ENCODE measurements at places on chromosomes 2 and 18. TPM values are rescaled to one million over a fixed set of nuclear protein-coding genes. Genes with fewer than 3 reads are reported as not detected.

The ADAM23 gene
- 1.8 TPM for total RNA-seq

The TEX44 gene
- total RNA-seq = not detected

GRCh38 chr2:10932345-10933151 is 20.8 kb downstream of the KCNF1 start:
- DNase-seq = no peak
- no peaks in the 10 kb centered on the region for H3K4me1 ChIP-seq
- no peak overlapping the region for H3K4me3 ChIP-seq
- peaks cover 33% of the 10 kb centered on the region for H3K27me3 ChIP-seq
- H3K27ac ChIP-seq = no peak overlapping the region
- no peaks in the 10 kb centered on the region for H3K36me3 ChIP-seq

- no peaks in the 10 kb centered on the region for H3K36me3 ChIP-seq
- DNase-seq = no peak
- no peaks in the 10 kb centered on the region for H3K27me3 ChIP-seq
- no peaks in the 10 kb centered on the region for H3K4me1 ChIP-seq
- H3K4me3 ChIP-seq = no peak overlapping the region
Measured at GRCh38 chr18:56256659-56257058, 381.7 kb downstream of the TXNL1 start.

DNA sequence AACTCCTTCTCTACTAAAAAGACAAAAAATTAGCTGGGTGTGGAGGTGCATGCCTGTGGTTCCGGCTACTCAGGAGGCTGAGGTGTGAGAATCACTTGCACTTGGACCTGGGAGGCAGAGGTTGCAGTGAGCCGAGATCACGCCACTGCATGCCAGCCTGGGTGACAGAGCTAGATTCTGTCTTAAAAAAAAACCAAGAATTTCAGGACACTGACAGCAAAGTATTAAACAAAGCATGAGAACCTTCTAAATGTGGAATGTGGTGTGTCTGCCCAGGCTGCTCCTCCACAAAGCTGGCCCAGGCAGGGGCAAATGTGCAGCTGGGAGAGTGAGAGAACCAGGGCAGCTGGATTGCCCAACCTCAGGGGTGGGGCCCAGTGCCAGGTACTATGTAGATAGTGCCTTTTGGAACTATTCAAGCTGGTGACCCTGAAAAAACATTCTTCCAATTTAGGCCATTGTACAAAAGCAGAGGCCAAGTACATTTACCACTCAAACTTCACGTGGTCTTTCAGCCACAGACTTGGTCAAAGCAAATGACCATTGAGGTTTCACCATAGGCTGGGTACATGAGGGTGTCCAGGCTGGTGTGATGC is 6.7 kb upstream of the UGT1A5 start:
- H3K4me3 ChIP-seq = no peak overlapping the region
- peak overlapping the region; percentile 60 for H3K27ac ChIP-seq
- peaks cover 28% of the 10 kb centered on the region for H3K4me1 ChIP-seq
- no peak for DNase-seq

DNA sequence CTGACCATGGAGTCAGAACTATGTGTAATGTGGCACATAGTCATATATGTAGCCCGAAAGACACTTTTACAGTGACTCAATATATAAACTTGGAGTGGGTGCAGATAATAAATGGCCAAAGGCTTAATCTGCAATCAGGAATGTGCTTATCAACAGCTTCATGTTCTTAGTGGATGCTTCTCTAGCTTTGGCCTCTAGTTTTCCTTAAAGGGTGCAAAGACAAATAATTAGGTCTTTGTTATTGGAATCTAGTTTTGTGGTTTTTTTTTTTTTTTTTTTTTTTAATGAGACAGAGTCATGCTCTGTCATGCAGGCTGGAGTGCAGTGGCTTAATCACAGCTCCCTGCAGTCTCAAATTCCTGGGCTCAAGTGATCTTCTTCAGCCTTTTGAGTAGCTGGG is 625.6 kb downstream of the EPHA4 start:
- no peaks in the 10 kb centered on the region for H3K27me3 ChIP-seq
- no peak overlapping the region for H3K4me3 ChIP-seq
- no peaks in the 10 kb centered on the region for H3K4me1 ChIP-seq
- no peaks in the 10 kb centered on the region for H3K36me3 ChIP-seq
- no peak overlapping the region for H3K27ac ChIP-seq

GRCh38 chr18:75365837-75366236 is 61.7 kb downstream of the SMIM21 start:
- DNase-seq = no peak
- no peaks in the 10 kb centered on the region for H3K36me3 ChIP-seq
- H3K4me1 ChIP-seq = no peaks in the 10 kb centered on the region

GRCh38 chr18:43917520-43917919 is 640.2 kb upstream of the SYT4 start:
- H3K4me3 ChIP-seq = no peak overlapping the region
- DNase-seq = no peak
- no peaks in the 10 kb centered on the region for H3K4me1 ChIP-seq
- H3K27ac ChIP-seq = no peak overlapping the region

The ZNF385B gene
- total RNA-seq = 3.6 TPM

DNA sequence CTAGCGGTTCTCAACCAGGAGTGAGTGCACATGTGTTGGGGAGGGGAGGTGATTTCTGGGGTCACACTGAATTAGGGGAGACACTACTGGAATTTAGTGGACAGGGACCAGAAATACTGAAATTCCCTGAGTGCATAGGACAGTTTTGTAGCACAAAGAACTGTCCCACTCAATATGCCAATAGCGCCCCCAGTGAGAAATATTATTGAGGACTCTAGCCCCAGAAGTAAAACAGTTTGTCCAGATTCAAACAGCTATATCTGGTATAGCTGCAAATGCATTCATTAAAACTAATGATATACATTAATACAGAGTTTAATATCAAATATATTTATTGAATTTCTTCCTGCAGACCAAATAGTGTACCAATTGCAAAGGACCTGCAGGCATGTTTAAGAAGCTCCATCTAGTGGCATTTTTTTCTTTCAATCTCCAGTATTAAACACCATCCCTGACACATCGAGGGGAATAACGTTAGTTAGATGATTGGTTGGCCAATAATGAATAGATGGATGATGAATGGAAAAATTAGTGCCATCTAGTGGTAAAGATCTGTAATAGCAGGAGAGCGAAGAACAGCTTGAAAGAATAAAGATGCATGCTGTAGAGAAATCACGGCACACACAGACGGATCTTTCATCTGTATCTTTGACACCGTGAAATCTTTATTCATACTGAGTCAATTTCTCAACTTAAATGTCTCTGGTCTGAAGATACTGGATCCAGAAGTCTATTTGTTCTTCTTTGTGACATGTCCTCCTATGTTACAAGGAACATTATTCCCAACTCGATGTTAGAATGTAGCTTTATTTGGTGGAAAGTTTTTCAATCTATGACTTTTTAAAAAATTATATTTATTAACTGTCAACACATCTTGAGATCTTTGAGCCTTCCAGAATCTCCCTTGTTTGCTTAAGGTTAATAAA is 62.5 kb downstream of the DHRS9 start:
- no peak for DNase-seq
- H3K4me3 ChIP-seq = no peak overlapping the region
- no peaks in the 10 kb centered on the region for H3K36me3 ChIP-seq

The EMX1 gene
- not detected for total RNA-seq

DNA sequence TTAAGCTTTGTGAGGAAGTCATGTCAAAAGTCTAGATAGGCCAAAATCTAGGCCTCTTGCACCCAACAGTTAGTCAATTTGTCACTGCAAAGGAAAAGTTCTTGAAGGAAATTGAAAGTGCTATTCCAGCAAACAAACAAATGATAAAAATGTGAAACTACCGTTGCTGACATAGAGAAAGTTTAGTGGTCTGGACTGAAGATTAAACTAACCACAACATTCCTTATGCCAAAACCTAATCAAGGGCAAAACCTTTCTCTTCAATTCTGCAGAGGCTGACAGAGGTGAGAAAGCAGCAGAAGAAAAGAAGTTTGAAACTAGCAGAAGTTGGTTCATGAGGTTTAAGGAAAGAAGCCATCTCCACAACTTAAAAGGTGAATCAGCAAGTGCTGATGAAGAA is 44.0 kb upstream of the LRRTM4 start:
- no peaks in the 10 kb centered on the region for H3K36me3 ChIP-seq
- no peak overlapping the region for H3K4me3 ChIP-seq
- no peaks in the 10 kb centered on the region for H3K27me3 ChIP-seq
- H3K27ac ChIP-seq = no peak overlapping the region
- no peaks in the 10 kb centered on the region for H3K4me1 ChIP-seq
- no peak for DNase-seq

- no peaks in the 10 kb centered on the region for H3K4me1 ChIP-seq
- DNase-seq = no peak
- no peak overlapping the region for H3K27ac ChIP-seq
- peaks cover 10% of the 10 kb centered on the region for H3K27me3 ChIP-seq
- H3K36me3 ChIP-seq = no peaks in the 10 kb centered on the region
Measured at GRCh38 chr18:37242091-37242490, 323.5 kb downstream of the CELF4 start.

GRCh38 chr2:64832936-64833335 is 156.3 kb upstream of the SLC1A4 start:
- no peak for DNase-seq
- H3K4me1 ChIP-seq = peaks cover 17% of the 10 kb centered on the region
- H3K4me3 ChIP-seq = no peak overlapping the region
- H3K27me3 ChIP-seq = no peaks in the 10 kb centered on the region
- H3K27ac ChIP-seq = peak overlapping the region; percentile 38

- no peaks in the 10 kb centered on the region for H3K27me3 ChIP-seq
- H3K4me1 ChIP-seq = no peaks in the 10 kb centered on the region
- H3K4me3 ChIP-seq = no peak overlapping the region
Measured at GRCh38 chr2:33810046-33810835, 211.1 kb upstream of the FAM98A start.

DNA sequence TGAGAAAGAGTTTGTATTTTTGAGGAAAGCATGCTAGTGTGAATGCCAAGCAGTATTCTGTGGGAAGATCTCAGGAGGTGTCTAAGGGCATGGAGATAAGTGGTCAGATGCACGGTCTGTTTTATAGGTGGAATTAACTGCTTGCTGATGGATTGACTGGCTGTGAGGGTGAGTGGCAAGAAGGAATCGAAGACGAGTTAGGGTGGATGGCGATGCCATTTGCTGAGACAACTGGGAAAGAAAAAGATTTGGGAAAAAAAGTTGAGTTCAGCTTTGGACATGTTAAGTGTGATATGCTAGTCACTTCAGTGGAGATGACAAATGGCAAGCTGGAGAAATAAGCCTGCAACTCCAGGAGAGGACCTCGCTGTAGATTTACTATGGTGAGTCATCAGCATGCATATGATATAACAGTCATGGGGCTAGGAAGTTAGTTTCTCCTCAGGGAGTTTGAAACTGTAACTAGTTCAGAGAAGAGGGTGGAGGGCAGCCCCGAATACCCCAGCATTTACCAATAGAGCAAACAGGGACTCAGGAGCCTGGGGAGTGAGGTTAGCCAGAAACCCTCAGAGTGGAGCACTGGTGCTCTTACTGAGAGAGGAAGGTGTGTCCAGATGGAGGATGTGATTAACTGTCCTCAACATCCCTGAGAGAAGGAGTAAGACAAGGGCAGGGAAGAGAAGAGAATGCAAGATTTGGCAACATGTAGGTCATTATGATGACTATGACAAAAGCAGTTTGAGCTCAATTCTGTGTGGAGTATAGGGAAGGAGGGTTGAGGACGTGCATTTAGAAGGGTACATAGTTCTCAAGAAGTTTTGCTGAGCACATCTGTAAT is 2.0 kb upstream of the HK2 start:
- no peak overlapping the region for H3K4me3 ChIP-seq
- H3K27ac ChIP-seq = no peak overlapping the region
- no peak for DNase-seq

The TRAK2 gene
- 26.3 TPM for total RNA-seq

GRCh38 chr18:10100941-10101701 is 187.3 kb downstream of the VAPA start:
- no peak overlapping the region for H3K27ac ChIP-seq
- DNase-seq = no peak
- peaks cover 12% of the 10 kb centered on the region for H3K4me1 ChIP-seq
- no peak overlapping the region for H3K4me3 ChIP-seq
- H3K36me3 ChIP-seq = no peaks in the 10 kb centered on the region

DNA sequence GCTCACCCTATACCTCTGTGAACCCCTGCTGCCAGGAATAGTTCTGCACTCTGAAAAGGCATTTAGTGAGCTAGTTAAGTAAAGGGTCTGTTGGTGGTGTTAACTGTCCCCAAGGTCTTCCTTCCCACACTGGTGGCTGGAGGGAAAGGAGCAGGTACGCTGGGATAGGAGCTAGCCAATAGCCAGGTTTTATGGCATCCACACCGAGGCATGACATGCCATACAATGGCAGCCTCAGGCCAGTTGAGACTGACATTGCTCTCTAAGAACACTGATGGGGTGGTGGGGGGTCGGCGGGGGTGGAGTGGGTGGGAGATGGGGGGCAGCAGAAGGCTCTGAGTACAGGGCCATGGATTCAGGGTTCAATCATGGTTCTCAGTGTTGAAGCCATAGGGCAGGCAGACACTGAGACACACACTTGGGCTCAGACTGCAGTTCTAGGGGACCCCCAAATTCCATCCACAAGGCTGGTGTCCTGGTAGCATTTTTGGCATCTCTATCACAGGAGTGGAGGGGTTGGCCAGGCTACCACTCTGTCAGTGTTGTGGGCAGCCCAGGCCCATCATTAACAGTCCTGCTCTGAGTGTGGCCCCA is 136.0 kb downstream of the CTIF start:
- H3K27me3 ChIP-seq = no peaks in the 10 kb centered on the region
- no peak overlapping the region for H3K27ac ChIP-seq
- peaks cover 17% of the 10 kb centered on the region for H3K4me1 ChIP-seq
- H3K4me3 ChIP-seq = no peak overlapping the region
- no peak for DNase-seq

The SERPINB12 gene
- 80.1 TPM for total RNA-seq

GRCh38 chr18:30280186-30280585 is 762.4 kb downstream of the DSC3 start:
- no peaks in the 10 kb centered on the region for H3K27me3 ChIP-seq
- no peaks in the 10 kb centered on the region for H3K36me3 ChIP-seq
- no peak overlapping the region for H3K4me3 ChIP-seq
- no peak overlapping the region for H3K27ac ChIP-seq

The RAB6C gene
- not detected for total RNA-seq

- H3K4me1 ChIP-seq = peaks cover 22% of the 10 kb centered on the region
- DNase-seq = peak; percentile 71
Measured at GRCh38 chr2:75199428-75200011, at the start of gene TACR1. Gene TACR1, minus strand, starts transcription at chr2:75199520. Its CDS starts 586 bp downstream, at chr2:75198934.

DNA sequence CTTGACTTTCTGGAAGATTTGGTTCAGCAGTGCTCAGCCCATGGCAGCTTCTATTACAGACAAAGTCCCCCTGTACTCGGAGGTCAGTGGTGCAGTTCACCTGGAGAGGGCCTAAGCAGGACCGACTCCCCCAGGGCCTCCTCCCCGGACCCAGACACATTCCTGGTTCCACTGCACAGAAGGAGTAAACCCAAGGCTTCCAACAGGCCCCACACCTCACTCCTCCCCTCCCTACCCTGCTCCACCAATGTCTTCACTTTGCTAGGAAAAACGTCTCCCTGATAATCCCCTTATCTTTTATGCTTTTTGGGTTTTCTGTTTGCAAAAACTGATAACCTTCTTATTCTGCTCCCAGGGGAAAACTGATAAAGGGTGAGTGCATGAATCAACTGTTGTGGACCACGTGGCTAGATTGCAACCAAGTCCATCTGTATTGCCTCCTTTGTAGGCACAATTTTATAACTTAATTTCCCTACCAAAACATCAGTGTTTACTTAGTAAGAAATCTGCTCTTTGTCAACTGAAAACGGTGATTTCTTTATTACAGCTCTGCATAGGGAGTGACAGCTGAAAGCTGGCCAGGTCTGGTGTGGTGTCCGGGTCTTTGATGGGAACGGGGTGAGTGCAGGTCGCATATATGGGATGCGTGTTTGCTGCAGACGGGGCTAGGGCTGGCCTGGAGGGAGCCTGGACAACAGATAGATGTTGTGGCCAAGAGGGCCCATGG is 202.5 kb downstream of the GLI2 start:
- H3K4me3 ChIP-seq = no peak overlapping the region
- no peak overlapping the region for H3K27ac ChIP-seq
- no peaks in the 10 kb centered on the region for H3K27me3 ChIP-seq
- DNase-seq = no peak
